Activated T-helper 1 cell treated with anti-CD3 and anti-CD28 coated beads, Interleukin-2, amount 50 U/mL, for 16 hours (primary cell): ENCODE measurements at places on chromosomes 7 and 10.
A peak's percentile ranks its signal among the peaks of the same experiment; 100 is the strongest.

GRCh38 chr7:66575398-66575797 lies 53.3 kb upstream of the KCTD7 start:
- DNase-seq, result no peak

- no peak for DNase-seq
Observed at GRCh38 chr7:74494076-74494548, 40.4 kb downstream of the GTF2IRD1 start.

DNA sequence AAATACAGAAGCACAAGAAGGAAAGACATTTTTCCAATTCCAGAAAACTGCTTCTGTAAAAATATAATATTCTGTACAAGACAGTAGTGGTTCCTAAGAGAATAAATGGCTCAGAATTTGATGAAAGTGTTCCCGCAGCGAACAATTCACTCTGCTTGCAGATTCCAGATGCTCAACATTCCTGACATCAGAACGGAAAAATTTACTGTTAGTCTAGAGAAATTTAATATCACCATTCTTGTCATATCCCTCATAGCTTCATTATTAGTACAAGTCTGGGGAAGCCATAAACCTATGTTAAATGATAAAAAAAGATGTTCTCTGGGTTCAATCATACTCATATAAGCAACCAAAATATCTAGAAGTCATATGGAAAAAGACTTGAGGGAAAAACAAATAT lies 83.6 kb downstream of the MPP7 start:
- DNase-seq, result no peak

GRCh38 chr10:132977807-132978206 lies 35.4 kb upstream of the CFAP46 start:
- DNase-seq, result no peak

DNA sequence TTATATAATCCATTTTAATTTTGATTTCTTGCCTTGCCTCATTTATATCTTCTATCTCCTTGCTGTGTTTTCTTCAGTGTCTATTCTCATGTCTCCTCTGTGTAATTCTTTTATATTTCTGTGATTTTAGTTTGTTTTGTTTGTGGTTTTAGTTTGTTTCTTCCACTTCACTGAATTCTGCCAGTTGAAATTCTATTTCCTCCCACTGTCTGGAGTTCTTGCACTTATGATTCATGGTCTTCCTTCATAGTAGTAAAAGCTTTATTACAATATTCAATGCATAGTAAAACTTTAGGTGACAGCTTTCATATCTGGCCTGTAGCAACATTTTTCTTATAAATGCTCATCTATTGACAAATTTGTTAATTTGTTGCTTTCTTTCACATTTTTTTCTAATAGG lies 113.3 kb downstream of the MAGI2 start:
- no peak for DNase-seq

- peak; percentile 6 for DNase-seq
Observed at GRCh38 chr7:39623732-39624441, 515 bp downstream of the RALA start.

GRCh38 chr7:143416565-143417149 lies 8.0 kb upstream of the EPHA1 start:
- DNase-seq, result no peak

DNA sequence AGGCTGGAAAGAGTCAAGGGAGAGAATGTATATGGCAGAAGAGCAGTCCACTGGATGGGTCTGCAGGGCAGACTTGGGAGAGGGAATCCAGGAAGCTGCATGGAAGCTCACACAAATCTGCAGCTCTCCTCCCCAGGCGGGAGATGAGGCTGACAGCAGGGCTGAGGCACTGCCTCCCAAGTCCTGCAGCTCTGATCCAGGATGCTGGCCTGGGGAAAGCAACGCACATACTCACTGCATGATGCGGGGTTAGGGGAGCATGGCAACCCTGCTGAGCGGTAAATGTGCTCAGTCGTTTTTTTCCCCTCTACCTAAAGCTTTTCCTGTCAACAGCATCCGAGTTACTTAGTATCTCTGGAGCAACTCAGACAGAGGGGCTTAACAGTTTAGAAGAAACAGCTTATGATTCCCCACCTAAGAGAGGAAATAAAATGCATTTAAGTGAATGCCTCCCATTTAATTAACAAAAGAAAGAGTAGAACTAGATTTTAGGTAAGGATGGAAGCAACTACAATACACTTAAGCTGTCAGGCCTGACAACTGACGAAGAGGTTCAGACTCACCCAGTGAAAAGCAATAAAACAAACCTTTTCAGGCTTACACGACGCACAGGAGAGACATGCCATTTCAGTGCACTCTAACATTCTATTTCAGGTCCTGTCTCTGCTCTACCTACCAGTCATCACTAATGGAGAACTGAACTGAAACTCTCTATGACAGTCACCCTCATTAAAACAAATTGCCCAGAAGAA lies 37.0 kb downstream of the CHCHD3 start:
- no peak for DNase-seq

- DNase-seq, result no peak
Observed at GRCh38 chr10:104809288-104810090, 168.4 kb downstream of the SORCS3 start.

DNA sequence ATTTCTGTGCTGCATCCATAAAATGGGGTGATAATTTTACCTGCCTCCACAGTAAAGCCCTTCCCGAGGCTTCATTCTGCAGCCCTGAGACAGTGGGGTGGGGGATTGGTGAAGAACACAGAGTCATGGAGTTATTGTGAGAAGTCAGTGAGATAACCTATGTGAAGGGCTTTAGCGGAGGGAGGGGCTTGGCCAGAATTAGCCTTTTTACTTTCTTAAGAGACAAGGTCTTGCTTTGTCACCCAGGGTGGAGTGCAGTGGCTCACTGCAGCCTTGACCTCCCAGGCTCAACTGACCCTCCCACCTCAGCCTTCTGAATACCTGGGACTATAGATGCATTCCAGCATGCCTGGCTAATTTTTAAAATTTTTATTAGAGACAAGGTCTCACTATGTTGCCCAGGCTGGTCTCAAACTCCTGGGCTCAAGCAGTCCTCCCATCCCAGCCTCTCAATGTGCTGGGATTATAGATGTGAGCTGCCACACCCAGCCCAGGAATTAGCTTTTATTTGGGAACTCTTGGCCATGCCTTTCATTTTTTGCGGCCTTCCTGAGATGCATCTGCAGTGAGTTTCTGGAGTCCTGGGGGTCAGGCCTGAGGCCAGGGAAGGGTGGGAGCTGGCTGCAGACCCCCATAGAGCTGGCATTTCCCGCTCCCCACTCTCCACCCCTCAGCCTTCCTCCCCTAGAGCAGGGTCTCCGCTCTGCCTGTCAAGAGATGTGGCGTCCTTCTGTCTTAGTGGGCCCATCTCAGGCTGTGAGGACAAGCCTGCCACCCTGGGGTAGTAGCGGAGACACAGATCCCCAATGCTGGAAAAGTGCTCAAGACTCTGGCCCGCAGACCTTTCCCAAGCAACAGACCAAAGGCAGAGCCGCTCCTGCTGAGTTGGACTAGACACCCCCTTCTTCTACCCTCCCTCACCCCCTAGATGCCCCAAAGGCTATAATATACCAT lies 77.0 kb downstream of the ZMIZ1 start:
- no peak for DNase-seq

GRCh38 chr10:132715776-132716680 lies 69.9 kb downstream of the NKX6-2 start:
- no peak for DNase-seq

DNA sequence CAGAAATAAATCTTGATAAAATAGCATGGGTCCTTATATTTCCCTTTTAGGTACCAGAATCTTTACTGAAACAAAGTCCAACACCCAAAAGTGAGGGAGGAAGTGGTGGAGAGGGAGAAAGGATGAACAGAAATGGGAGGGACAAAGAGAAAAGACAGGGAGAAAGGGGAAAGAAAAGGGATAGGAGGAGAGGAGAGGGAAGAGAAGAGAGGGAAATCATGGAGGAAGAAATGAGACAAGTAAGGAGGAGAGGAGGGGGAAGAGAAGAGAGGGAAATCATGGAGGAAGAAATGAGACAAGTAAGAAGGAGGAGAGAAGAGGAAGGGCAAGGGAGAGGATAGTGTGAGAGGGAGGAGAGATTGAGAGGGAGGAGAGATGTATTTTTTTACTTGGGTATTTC lies 50.1 kb upstream of the ARL4A start:
- DNase-seq, result no peak

GRCh38 chr7:50567715-50568261 lies 2.6 kb upstream of the DDC start:
- DNase-seq, result no peak

DNA sequence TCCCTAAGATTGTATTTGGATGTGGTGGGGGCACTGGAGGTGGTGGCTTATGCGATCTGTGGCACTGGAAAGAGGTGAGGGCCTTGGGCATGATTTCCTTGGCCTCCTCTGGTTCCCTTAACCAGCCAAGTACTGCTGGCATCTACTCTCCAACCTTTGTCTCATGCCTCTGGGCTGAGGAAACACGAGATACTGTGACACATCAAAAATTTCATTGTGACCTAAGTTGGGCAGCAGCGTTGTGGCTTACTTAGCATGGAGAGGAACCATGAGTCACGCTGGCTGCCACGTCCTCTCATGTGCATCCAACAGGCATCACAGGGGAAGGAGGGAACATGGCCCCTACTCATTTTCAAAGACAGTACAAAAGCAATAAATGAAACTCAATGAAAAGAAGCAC lies 29.7 kb upstream of the GSDME start:
- DNase-seq, result no peak

GRCh38 chr7:11191574-11192220 lies 218.0 kb downstream of the PHF14 start:
- DNase-seq, result no peak

DNA sequence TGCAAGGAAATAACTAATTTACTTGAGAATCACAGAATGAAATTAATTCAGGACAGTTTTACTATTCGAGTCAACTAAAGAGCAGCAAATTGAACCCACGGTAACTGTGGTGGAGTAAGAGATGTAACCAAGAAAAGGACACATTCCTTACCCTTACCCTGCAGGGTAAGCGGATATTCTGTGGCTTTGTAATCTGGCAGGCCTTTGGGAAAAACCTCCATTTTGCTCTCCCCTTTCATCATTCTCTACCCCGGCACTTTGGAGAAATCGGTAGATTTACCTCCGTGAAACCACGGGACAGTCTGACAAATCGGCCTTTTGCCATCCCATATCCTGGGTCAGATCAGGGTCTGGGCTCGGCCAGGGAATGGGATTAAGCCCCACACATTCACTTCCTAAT lies 18.4 kb downstream of the RCC1L start:
- DNase-seq, result no peak

- no peak for DNase-seq
Observed at GRCh38 chr10:47264797-47265281, 35.2 kb upstream of the GDF10 start.

GRCh38 chr7:100677308-100678267 lies 4.0 kb downstream of the GNB2 start:
- no peak for DNase-seq

DNA sequence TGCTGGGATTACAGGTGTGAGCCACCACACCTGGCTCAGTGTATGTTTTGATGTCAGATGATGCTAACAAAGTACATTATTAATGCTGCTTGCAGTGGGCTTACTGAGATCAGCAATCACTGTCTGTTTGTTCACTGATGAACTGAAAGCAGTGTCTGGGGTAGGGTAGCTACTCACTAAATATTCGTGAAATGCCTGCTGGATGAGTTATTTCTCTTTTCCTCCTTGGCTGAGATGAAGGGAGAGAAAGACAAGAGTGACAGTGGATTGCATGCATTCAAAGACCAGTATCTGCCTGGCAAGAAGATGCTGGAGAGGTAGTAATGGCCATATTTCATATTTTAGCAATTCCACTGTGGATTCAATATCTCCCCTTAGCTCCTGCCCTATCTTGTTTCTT lies 32.3 kb downstream of the FAM107B start:
- DNase-seq, result no peak

DNA sequence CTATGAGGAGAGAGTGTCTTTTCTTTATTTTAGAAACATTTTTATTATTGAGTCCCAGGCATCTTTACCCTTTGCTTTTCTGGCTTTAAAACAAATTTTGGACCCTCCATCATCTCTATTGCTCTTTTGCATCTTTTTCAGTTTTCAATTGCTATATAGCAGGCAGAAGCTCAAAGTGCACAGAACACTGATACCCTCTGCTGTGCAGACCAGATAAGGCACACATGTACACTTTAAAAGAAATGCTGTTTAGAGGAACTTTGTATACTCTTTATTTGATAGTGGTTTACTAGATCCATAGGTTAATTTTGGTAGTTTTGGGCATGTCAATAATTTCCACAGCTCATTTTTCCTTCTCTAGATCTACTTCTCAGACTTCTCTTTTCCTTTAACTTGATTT lies 324.2 kb downstream of the SH2D4B start:
- DNase-seq, result no peak

- DNase-seq, result no peak
Observed at GRCh38 chr7:16260236-16260728, 161.1 kb downstream of the CRPPA start.

DNA sequence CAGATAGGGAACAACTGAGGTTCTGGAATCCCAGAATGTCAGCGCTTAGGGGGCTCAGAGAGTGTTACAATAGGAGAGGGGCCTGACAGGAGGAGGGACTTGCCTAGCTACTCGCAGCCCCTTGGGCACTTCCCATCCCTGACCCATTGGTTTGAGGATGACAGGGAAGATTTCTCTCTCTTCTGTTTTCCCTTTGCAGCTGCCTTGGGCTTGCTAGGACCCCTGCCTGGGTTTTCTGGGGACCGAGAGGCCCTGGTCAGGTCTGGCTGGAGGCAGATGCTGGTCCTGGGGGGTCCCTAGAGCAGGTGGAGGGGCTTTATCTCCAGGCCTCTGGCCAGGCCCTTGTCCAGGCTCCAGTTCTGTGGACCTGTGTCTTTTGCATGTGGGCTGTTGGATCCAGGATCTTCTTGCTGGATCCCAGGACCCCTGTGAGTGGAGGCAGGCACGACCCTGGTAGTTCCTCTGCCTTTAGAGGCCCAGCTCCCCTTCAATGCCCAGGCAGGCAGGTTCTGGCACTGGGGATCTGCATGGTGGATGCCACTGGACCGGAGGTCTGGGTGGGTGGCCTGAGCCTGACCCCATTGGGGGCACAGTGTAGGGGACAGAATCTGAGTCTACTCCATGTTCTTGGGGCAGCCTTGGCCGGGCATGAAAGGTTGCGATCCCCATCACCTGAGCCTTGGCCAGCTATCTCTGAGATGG lies 26.9 kb downstream of the RAMP3 start:
- no peak for DNase-seq

DNA sequence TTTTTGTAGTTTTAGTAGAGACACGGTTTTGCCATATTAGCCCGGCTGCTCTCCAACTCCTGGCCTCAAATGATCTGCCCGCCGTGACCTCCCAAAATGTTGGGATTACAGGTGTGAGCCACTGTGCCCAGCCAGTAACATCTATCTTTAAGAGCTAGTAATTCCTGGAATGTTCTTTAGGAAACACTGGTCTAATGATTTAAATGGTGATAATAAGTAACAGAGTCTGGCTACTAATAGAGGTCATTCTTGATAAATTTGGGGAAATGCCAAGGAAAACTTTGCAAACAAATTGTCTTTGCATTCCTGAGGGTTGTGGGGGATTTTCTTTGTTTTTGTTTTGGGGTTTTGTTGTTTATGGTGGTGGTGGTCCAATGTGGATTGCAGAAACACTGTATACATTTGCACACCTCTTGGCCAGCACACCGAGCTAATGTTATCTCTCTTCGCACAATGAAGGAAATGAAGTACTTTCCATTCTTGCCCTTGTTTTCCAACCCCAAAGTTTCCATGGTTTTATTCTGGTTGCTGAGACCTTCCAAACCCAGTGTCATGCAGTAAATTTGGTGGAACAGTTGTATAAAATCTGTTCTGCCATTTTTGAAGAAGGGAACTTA lies 51.3 kb upstream of the WIPF3 start:
- no peak for DNase-seq

- DNase-seq, result no peak
Observed at GRCh38 chr10:127254276-127254675, 57.9 kb upstream of the INSYN2A start.
